Kidney epithelial cell (primary cell): ENCODE measurements at places on chromosomes 7 and 10.

DNA sequence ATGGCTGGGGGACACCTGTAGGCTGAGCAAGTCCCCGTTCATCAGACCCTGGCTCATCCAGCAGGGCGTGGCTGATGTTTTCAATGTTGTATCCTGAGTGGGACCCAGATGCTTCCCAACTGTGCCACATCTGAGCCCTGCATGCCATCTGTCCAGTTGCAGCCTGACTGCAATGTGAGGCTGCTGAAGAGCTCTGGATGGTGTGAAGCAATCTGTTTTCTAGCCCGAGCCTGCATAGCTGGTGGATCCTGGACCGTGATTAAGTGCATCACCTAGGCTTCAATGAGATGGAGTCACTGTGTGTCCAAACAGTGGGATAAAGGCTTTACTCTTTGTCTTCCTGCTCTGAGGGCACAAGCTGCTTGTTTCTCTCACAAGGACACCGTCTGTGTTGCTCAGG lies 99.8 kb downstream of the TCF7L2 start:
- no peak for DNase-seq

DNA sequence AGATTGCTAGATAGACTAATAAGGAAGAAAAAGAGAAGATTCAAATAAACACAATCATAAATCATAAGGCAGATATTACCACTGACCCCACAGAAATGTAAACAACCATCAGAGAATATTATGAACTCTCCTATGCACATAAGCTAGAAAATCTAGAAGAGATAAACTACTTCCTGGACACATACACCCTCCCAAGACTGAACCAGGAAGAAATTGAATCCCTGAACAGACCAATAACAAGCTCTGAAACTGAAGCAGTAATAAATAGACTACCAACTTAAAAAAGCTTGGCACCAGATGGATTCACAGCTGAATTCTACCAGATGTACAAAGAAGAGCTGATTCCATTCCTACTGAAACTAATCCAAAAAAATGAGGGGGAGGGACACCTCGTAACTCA lies 24.5 kb upstream of the STARD3NL start:
- no peak for DNase-seq

- DNase-seq: no peak
Observed at GRCh38 chr10:44922021-44922420, 10.9 kb downstream of the TMEM72 start.

GRCh38 chr7:128003787-128004186 lies 27.4 kb downstream of the LRRC4 start:
- no peak for DNase-seq

GRCh38 chr10:79285315-79286197 lies 61.7 kb upstream of the PPIF start:
- no peak for DNase-seq

DNA sequence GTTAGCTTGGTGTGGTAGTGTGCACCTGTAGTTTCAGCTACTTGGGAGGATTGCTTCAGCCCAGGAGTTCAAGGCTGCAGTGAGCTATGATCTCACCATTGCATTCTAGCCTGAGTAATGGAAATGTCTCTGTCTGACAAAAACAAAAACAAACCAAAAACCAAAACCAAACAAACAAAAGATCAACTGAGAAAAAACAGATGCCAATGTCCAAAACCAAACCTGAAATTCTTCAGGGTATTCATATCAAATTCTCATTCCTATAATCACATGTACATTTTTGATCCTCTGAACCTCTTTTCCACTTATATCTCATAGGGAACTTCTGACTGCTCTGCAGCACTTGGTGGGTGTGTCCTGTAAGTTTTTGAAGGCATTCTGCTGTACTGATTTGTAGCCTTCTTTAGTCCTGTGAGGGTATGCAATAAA lies 87.0 kb downstream of the CDK6 start:
- no peak for DNase-seq

GRCh38 chr10:112689327-112690072 lies 242.5 kb downstream of the VTI1A start:
- no peak for DNase-seq

GRCh38 chr7:111401516-111401915 lies 160.8 kb downstream of the IMMP2L start:
- no peak for DNase-seq

DNA sequence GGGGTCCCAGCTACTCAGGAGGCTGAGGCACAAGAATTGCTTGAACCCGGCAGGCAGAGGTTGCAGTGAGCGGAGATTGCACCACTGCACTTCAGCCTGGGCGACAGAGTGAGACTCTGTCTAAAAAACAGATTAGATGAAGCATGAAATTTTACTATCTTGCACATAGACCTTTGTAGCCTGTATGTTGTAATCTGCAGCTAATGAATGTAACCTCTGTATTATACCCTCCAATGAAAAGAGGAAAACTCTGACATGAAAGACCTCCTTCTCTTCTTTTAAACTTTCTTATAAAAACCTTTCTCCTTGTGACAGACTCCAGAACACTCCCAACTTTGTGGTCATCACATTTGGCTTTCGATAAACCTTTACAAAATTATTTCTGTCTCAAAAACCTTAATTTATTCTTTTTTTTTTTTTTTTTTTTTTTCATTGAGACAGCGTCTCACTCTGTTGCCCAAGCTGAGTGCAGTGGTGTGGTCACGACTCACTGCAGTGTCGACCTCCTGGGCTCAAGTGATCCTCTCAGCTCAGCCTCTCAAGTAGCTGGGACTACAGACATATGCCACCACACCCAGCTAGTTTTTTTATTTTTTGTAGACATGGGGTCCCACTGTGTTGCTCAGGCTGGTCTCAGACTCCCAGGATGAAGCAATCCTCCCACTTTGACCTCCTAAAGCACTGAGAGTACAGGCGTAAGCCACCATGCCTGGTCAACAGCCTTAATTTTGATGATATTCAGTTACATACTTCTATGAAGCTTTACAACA lies 97.4 kb downstream of the SVOPL start:
- DNase-seq: peak; percentile 21

- DNase-seq: no peak
Observed at GRCh38 chr10:3827266-3827665, 42.3 kb upstream of the KLF6 start.

GRCh38 chr7:46424934-46425333 lies 503.9 kb upstream of the IGFBP3 start:
- no peak for DNase-seq

GRCh38 chr7:55554038-55554437 lies 18.3 kb downstream of the VOPP1 start:
- DNase-seq: no peak
